ENCODE measurements at places on chromosomes 1 and 21.

DNA sequence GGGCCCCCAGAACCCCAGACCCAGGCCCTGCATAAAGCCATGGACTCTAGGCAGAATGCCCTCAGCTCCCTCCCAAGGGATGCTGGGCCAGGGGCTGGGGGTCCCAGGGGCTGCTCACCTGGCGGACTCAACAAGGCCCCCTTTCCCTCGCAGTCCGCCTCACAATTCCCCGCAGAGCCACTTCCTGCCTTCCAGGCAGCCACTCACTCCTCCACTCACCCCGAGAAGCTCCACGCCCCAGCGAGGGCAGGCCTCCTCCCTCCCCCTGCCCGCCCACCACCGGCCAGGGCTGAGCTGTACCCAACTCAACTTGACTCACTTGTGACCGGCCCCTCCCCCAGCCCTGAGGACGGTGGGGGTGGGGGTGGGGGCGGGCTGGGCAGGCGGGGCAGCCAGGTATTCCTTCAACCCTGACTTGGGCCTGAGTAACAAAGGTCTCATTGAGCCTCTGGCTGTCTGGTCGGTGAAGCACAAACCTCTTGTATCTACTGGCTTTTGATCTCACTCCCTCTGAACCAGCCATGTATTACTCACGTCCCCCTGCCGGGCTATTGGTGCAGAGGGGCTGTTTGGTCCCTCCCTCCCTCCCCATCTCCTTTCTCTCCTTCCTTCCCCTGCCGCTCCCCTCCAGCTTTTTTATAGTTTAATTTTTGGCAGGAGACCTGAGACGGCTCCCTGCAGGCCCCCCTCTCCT is 5.9 kb downstream of the BLACAT1 start:
- no peak for DNase-seq

GRCh38 chr1:90135286-90135685 is 140.4 kb downstream of the ZNF326 start:
- no peak for DNase-seq

DNA sequence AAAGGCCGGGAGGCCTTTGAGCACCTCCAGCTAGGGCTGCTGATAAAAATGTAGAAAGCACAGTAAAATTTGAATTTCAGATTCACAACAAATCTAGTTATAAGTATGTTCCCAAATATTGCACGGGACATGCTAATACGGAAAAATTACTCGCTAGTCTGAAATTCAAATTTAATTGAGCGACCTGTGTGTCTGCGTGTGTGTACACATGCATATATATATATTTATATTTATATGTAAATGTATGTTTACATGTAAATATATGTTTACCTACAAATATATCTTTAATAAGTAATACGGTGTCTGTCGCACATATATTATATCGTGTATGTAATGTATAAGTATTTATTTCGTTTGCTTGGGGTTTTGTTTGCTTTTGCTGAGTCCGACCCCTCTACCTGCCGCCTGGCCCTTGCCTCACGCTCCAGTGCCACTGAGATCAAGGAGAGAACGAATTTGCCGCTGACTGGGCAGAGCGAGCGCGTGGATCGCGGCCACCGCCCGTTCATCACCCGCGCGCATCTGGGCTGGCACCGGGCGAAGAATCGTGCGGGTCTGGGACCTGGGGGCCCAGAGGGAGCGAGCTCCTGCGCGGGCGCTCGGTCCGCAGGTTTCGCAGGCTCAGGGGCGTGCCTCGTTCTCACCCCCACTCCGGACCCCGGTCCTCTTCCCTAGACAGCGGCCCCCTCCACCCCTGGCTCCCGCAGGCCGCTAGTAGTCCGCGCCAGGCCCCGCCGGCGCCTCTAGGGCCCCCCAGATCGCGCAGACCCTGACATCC is 534 bp upstream of the WRAP73 start:
- DNase-seq = no peak

- DNase-seq = no peak
Observed at GRCh38 chr1:159055181-159055641, 21.4 kb downstream of the AIM2 start.

DNA sequence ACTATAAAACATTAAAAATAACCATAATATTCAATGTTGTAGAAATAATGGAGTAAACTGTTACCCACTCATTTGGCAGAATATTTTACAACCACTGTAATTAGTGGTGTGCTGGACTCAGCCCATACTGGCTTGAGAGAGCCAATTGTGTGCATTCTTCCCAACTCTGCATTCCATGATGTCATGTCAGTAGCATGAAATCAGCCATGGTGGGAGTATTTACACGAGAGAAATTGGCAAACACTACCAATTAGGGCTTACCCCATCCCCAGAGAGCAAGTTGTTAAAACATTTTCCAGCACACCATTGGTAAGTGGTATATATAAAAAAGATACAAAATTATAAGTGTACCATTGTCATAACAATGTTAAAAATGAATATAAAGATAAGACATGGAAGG is 19.1 kb upstream of the QSOX1 start:
- DNase-seq = no peak

DNA sequence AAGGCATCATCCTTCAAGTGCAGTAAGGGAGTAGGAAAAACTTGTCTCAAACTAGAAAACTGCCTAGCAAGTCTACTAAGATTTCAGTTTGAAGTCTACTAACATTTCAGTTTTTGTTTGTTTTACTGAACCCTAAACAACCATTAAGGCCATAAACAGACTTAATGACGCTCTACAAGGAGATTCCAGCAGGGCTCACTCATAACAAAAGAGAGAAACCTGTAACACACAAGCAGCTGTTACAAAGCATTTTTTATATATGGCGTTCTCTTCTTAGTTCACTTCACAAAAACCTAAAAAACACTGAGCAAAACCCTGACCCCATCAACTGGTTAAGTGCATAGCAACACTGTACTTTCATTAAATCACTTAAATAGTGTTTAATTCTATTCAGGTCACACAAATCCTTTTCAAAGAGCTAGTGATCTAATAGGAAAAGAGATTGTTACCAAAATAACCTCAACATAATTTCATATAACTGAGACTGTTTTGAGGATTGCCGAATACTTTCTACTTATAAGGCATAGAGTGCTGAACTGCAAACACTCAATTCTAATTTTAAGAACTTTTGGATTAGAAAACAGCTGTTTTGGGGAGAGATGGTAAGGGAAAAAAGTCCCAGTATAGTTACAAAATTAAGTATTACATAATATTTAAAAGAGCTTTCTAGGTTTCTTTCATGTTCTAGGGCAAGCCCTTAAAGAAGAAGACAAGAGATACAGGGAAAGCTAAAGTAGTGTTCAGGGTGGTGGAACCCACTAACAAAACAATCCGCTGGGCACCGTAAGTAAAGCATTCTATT is 1.4 kb downstream of the B3GALNT2 start:
- DNase-seq = no peak

DNA sequence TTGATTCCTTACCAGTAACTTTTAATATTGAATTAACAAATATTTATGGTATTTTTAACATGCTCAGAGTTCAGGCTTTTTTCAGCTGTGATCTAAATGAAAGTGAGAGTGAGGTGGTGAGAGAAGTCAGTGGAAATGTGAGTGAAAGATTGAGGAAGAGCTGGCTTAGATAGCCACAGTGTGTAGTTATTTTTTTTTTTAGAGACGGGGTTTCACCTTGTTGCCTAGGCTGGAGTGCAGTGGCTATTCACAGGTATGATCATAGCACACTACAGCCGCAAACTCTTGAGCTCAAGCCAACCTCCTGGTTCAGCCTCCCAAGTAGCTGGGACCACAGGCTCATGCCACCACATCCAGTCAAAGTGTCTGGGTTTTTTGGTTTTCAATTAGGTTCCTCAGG is 10.9 kb downstream of the RNF11 start:
- DNase-seq = no peak

DNA sequence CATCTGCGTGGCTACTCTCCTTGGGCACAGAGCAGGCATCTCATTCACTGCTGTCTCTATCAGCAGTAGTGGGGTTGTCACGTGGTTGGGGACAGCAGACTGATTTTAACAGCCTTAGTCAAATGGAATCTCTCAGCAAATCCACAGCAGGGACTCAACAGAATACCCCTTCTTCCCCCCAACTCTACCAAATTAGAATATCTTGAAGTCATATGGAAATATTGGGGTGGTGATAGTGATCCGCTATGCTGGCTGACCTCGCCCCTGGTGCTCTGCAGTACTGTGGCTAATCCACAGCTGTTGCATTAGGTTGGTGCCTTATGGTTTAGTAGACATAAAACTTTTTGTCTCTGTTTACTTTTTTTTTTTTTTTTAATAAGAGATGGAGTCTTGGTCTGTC is 23.9 kb downstream of the HHAT start:
- no peak for DNase-seq

DNA sequence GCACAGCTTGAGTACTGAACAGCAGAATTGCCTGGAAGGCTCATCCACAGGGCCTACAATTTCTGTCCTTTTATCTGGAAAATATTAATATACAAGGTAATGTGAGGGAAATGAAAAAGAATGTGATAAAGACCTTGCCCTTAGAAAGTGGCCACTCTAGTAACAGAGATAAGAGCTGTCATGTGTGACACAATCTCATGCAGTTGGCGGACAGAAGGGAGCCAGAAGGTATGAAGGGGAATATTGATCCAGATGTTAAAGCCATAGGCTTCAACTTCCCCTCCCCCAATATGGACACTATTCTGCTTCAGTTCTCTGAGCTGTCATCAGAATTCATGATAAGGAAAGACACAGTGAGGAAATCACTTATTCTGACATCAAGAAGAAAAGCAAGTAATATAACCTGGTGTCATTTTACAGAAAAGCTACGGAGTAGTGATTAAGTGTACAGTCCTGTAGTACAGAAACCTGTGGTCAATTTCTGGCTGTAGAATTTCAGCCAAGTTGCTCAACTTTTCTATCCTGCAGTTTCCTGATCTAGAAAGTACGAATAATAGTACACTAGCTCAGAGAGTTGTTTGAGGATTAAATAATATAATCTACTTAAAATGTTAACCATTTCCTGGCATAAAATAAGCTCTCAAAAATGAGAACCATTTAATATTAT is 572.1 kb downstream of the DPYD start:
- no peak for DNase-seq

DNA sequence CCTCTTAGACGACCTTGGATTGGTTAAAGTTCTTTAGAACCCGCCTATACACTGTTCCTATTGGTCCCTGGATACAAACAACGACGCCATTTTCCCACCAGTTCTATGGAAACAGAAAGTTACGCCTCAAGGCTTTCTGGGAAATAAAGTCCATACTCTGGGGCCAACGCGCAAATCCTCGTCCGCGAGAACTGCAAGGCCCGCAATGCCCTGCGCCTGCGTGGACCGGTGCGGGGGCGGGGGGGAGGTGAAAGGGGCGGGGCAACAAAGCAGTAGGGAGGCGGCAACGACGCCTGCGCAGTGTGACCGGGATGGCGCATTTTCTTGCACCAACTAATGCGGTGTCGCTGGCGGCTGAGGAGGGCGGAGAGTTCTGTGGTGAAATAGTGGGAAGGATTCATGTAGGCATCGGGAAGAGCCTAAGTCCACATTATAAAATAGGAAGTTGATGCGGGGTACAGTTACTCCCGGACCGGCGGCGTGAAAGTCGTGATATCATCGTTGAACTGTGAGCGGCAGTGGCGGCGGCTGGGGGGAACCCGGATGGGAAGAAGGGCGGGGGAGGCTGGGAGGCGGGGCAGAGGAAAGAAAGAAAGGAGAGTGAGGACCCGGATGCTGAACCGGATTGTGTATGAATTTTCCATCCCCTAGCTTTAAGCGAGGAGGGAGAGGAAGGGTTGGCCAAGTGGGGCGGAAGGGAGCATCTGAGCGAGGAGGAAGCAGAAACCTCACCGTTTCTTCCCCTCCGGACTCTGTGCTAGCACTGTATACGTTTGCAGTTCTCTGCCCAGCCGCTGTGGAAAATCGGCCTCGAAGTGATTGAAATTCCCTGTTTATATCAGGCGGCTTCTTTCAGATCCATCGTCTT is at the start of gene GGPS1:
Gene GGPS1, plus strand, starts transcription at position 300 of the 868 bp plus-strand sequence. CDS start 6,695 bp downstream, outside the sequence.
- DNase-seq = peak; percentile 96

DNA sequence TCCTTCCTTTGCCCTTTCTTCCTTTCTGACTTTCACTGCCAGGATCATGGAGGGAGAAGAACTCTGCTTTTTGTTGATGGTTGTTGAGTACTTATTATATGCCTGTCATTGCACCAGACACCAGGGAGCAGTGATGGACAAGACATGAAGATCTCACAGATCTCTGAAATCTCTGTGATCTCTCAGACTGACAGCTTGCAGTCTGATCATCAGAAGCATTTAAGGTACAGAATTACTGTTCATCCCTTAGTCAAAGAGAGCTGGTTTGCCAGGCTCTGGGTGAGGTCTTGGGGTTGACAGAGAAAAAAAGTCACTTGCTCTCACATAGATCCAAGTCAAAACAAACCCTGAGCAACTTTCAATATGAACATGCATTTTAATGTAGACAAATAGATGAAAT is 299.5 kb upstream of the FMN2 start:
- DNase-seq = no peak
